Left cardiac atrium (tissue), 4 donors: ENCODE measurements at places on chromosomes 6 and 20. TPM values are rescaled to one million over a fixed set of nuclear protein-coding genes. Genes with fewer than 3 reads are reported as not detected.

- no peak for DNase-seq
Measured at GRCh38 chr6:25458485-25458884, 179.3 kb downstream of the CARMIL1 start.

GRCh38 chr6:165952514-165952913 is 215.1 kb downstream of the TBXT start:
- DNase-seq, result no peak

DNA sequence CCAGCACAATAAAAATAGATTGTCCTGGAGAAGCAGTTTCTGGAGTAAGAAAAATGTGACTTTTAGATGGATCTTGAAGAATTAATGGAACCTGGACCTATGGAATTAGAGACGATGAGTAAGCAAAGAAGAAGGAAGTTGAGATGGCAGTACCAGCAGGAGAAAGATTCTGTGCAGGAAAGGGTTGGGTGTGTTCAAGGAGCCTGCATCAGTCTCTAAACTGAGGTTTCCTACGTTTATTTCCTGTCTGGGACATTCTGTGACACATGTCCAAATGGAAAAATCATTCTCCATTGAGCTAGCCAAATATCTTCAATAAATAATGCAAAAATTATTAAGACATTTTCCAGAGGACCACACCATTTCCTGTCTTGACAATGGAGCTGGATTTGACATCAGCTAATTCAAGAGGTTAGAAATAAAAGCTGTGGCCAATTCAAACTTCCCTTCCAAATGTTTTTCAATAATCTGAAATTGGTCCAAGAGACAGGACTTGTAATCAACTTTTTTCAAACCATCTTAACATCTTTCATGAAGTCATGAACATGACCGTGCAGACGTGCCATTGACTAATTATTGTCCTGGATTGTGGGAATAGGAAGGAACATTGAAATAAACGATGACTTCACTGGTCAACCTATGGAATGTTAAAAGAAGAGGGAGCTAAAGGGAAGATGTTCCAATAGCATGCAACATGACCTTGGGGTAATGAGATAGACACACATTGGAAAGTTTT is 198.3 kb downstream of the ZNF217 start:
- DNase-seq, result no peak

Gene UBE3D
- 3.0 TPM for total RNA-seq

Gene ASF1A
- 17.1 TPM for total RNA-seq

DNA sequence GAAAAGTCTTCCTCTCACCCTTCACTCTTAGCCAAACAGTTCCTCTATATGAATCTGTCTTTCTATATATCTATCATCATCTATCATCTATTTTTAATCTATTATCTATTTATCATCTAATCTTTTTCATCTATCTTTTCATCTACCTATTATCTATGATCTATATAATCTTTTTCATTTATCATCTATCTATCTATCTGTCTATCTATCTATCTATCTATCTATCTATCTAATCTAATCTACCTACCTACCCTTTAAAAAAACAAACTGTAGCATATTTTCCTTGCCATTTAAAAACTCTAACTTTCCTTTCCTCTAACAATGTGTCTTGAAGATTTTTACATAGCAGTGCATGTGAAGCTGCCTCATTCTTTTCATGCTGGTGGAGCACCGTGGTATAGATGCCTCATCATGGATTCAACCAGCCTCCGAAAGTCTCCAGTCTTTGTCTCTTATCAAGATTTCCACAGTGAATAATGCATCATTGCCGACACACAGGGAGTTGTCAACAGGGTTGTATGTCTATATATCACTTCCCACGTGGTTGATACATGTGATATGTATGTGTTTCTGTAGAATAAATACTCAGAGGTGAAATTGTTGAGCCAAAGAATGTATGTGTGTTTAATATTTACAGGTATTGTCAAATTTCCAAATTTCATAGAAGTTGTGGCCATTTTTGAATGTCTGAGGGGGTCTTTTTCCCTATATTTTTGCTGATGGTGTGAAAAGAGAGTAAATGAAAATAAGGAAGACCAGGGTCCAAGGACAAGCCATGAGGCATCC is 51.3 kb downstream of the VEGFA start:
- no peak for DNase-seq

Gene MTG2
- 28.9 TPM for total RNA-seq

Gene SNAP91
- total RNA-seq, result 0.52 TPM

Gene PHACTR3
- 6.4 TPM for total RNA-seq

GRCh38 chr6:17829905-17830304 is 123.2 kb upstream of the NUP153 start:
- no peak for DNase-seq
